IMR-90 (cell line): ENCODE measurements at places on chromosomes 6 and 20. TPM values are rescaled to one million over a fixed set of nuclear protein-coding genes. Genes with fewer than 3 reads are reported as not detected.

DNA sequence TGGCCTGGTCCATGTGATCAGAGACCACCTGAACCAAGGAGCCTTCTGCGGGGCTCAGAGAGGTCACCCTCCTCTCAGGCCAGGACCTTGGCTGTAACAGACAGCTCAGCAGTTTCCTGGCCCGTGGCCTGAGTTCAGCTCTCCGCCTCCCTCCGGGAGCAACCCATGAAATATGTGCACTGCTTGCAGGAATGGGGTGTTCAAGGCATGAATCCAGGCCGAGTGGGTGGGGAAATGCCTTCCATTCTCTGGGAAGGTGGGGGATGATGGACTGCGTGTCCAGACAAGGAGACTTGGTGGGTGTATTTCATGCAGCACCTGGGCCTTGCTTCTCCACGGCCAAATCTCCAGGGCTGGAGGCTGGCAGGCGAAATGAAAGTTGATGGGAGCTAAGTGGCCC lies 46.0 kb downstream of the SIRPA start:
- H3K27me3 ChIP-seq = peaks cover 33% of the 10 kb centered on the region
- peaks cover 15% of the 10 kb centered on the region; the same call in 1 of the 2 replicates for H3K36me3 ChIP-seq
- DNase-seq = peak; percentile 30
- no peak overlapping the region for H3K27ac ChIP-seq

GRCh38 chr6:25472306-25472705 lies 179.7 kb upstream of the SCGN start:
- no peak for DNase-seq
- H3K4me1 ChIP-seq = no peaks in the 10 kb centered on the region
- H3K27ac ChIP-seq = no peak overlapping the region
- no peaks in the 10 kb centered on the region for H3K36me3 ChIP-seq
- no peak overlapping the region for H3K4me3 ChIP-seq

LY6G6D gene
- total RNA-seq = not detected in 2 replicates

- no peak for DNase-seq
- H3K27me3 ChIP-seq = no peaks in the 10 kb centered on the region
- H3K4me1 ChIP-seq = no peaks in the 10 kb centered on the region; the same call in 1 of the 2 replicates
- no peak overlapping the region for H3K27ac ChIP-seq
These were observed 26.2 kb downstream of the NOX3 start for GRCh38 chr6:155429321-155429893.

RBBP8NL gene
- total RNA-seq = not detected in 2 replicates

DNA sequence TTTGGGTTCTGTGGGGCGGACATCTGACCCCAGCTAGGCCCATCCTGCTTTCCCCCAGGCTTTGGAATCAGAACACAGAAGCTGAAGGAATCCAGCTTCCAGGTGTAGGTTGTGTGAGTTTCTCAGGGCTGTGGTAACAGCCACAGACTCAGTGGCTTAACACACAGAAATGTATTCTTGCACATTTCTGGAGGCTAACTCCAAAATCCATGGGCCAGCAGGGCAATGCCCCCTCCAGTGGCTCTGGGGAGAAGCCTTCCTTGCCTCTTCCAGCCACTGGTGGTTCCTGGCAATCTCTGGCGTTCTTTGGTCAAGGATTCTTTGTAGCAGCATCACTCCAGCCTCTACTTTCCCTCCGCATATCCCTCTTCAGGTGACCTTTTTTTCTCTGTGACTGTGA lies 1.3 kb upstream of the EMILIN3 start:
- peaks cover 68% of the 10 kb centered on the region for H3K27me3 ChIP-seq
- no peak overlapping the region for H3K4me3 ChIP-seq
- H3K4me1 ChIP-seq = no peaks in the 10 kb centered on the region
- no peak for DNase-seq
- no peak overlapping the region for H3K27ac ChIP-seq
- H3K36me3 ChIP-seq = no peaks in the 10 kb centered on the region

PBOV1 gene
- not detected in 2 replicates for total RNA-seq

GRCh38 chr20:33318096-33318429 lies 35.0 kb downstream of the BPIFB1 start:
- no peak overlapping the region for H3K27ac ChIP-seq
- H3K4me1 ChIP-seq = no peaks in the 10 kb centered on the region
- no peaks in the 10 kb centered on the region for H3K36me3 ChIP-seq
- H3K27me3 ChIP-seq = peaks cover 39% of the 10 kb centered on the region
- H3K4me3 ChIP-seq = no peak overlapping the region

GRCh38 chr20:3727401-3728021 lies 5.0 kb upstream of the HSPA12B start:
- peaks cover 58% of the 10 kb centered on the region for H3K27me3 ChIP-seq
- H3K27ac ChIP-seq = no peak overlapping the region

GRCh38 chr6:134787261-134787877 lies 162.5 kb downstream of the ALDH8A1 start:
- no peak overlapping the region for H3K27ac ChIP-seq
- no peaks in the 10 kb centered on the region for H3K36me3 ChIP-seq
- H3K4me1 ChIP-seq = peaks cover 7% of the 10 kb centered on the region
- no peak overlapping the region for H3K4me3 ChIP-seq
- H3K27me3 ChIP-seq = no peaks in the 10 kb centered on the region

DNA sequence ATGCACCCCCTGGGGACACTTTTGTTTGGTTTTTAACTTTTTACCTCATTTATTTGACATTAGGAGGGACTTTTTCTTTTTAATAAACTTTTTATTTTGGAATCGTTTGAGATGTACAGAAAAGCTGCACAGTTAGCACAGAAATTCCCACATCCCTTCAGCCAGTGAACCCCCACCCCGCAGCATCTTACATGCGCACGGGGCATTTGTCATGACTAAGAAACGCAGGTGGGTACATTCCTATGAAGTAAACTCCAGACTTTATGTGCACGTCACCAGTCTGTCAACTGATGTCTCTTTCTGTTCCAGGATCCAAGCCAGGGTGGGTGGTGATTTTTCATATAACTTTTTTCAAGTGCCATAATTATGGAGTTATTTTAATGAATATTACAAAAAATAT lies 4.9 kb upstream of the ZNF831 start:
- no peak overlapping the region for H3K27ac ChIP-seq
- H3K4me3 ChIP-seq = no peak overlapping the region
- no peak for DNase-seq
- no peaks in the 10 kb centered on the region for H3K27me3 ChIP-seq

GRCh38 chr6:134446896-134447295 lies 129.0 kb upstream of the SGK1 start:
- H3K4me3 ChIP-seq = no peak overlapping the region
- peaks cover 10% of the 10 kb centered on the region for H3K4me1 ChIP-seq
- H3K27me3 ChIP-seq = no peaks in the 10 kb centered on the region
- DNase-seq = peak; percentile 43
- no peak overlapping the region; the same call in 1 of the 2 replicates for H3K27ac ChIP-seq

STX11 gene
- total RNA-seq = 0.54 and 0.56 TPM in 2 replicates

DNA sequence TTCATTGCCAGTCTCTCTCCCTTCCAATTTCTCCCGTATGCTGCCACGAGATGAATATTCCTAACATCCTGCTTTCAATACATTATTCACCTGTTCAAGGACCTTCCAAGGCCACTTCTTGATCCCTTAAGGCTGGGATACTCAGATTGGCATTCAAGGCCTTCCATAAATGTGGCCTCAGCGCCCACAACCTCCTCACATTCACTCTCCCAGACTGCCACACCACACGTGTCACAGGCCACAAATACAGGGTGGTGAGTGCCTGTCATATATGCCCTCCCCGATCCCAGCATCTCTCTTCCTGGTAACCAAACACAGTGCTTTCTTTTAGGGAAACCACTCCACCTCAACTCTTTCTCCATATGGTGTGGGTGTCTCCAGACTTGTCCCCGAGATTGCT lies 55.5 kb downstream of the TTI1 start:
- no peak overlapping the region for H3K4me3 ChIP-seq
- H3K36me3 ChIP-seq = peaks cover 1% of the 10 kb centered on the region
- no peaks in the 10 kb centered on the region for H3K4me1 ChIP-seq
- H3K27ac ChIP-seq = no peak overlapping the region

GRCh38 chr6:46505693-46506512 lies 14.7 kb upstream of the RCAN2 start:
- no peak overlapping the region for H3K27ac ChIP-seq
- no peak for DNase-seq
- H3K36me3 ChIP-seq = no peaks in the 10 kb centered on the region
- no peaks in the 10 kb centered on the region for H3K27me3 ChIP-seq
- no peaks in the 10 kb centered on the region for H3K4me1 ChIP-seq

- H3K4me3 ChIP-seq = no peak overlapping the region
- DNase-seq = peak; percentile 85
- H3K27ac ChIP-seq = peak overlapping the region; percentile 54
- no peaks in the 10 kb centered on the region for H3K36me3 ChIP-seq
- H3K4me1 ChIP-seq = peaks cover 19% of the 10 kb centered on the region
These were observed 243.9 kb upstream of the TENT5A start for GRCh38 chr6:81996414-81996813.

DNA sequence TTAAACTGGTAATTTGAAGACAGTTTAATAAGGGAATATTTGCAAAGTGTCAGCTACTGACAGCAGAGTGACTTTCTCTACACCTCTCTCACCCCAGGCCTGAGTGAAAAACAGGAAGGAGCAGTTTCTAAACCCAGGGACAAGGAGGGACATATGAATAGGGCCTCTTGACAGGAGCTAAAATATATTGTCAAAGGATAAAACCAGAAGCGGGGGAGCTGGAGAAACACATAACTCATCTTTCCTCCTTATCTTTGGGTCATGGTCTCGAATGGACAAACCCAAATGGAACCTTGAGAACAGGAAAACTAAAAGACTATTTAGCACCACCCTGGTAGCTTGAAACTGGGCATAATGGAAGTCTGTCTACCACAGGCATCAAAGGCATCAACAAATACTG lies 197.5 kb upstream of the FOXA2 start:
- no peak overlapping the region for H3K4me3 ChIP-seq
- H3K27ac ChIP-seq = no peak overlapping the region
- H3K27me3 ChIP-seq = peaks cover 4% of the 10 kb centered on the region
- H3K36me3 ChIP-seq = no peaks in the 10 kb centered on the region
- no peaks in the 10 kb centered on the region for H3K4me1 ChIP-seq

FHL5 gene
- total RNA-seq = not detected in 2 replicates

DNA sequence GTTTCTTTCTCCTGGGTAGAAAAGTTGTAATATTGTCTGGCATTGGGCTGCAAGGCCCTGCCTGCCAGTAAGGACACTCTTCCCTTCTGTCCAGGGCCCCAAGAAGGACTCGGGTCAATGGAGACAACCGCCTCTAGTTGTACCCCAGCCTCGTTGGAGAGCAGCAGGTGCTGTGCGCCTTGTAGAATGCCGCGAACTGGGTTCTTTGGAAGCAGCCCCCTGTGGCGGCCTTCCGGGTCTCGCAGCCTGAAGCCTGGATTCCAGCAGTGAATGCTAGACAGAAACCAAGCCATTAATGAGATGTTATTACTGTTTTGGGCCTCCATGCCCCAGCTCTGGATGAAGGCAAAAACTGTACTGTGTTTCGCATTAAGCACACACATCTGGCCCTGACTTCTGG lies 37.0 kb downstream of the PLCG1 start:
- DNase-seq = no peak
- peaks cover 62% of the 10 kb centered on the region for H3K36me3 ChIP-seq
- no peaks in the 10 kb centered on the region for H3K27me3 ChIP-seq
- peak overlapping the region; percentile 40; the same call in 1 of the 2 replicates for H3K27ac ChIP-seq

DNA sequence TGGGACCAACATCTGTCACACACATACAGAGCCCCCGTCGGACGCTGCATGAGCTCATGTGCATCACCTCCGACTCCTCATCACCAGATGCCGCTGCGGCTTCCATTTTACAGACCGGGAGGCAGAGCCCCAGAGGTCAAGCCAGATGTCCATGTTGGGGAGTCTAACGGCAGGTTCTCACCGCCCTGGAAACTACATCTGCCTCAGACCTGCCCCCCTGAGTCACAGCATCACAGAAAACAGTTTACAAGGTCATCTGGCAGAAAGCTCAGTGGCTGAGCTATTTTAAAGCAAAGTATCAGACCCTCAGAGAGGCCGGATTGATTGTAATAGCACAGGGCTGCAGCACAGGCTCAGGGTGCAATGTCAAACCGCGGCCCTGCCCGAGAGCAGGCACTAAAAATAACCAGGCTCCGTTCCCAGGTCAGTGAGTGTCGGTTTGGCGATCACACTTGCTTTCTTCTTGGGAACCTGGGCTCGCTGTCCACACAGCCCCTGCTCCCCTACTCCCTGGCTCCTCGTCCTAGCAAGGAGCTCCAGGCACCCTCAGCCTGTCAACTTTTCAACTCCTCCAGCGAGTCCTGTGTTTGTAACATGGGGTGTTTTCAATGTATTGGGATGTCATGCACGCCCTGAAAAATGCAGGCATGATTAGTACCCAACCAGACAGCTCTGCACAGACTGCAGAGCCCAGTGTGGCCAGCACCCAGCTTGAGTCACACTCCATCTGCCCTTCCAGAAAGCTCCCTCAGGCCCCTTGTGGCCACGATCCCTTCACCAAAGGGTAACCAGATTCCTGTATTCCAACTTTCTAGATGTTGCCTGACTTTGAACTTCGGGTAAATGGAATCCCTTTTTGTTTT lies 264.5 kb downstream of the CDH4 start:
- H3K36me3 ChIP-seq = no peaks in the 10 kb centered on the region
- DNase-seq = peak; percentile 35
- no peak overlapping the region for H3K27ac ChIP-seq
- no peaks in the 10 kb centered on the region for H3K27me3 ChIP-seq

DNA sequence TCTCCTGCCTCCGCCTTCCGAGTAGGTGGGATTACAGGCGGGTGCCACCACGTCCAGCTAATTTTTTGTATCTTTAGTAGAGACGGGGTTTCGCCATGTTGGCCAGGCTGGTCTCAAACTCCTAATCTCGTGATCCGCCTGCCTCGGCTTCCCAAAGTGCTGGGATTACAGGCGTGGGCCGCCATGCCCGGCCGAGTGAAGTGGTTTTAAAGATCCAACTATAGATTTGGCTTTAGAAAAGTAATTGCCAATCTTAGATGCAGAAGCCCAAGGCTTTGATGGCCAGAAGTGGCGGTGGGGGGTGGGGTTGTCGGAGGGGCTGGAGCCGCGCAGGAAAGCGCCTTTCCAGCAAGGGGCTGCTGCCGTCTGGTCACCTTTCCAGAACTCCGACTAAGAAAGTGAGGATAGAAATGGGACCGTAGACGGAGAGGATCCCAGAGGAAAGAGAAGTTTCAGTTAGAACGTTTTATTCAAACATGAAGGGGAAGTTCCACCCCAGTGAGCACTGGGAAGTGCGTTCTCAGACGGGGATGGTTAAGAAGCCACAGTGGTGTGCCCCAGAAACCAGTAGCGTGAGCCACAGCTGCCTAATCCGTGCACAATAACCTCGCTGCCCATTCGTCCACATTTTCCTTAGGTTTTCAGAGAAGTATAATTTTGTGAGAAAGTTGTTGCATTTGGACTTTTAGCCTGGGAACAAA lies 69.7 kb downstream of the DLL1 start:
- DNase-seq = no peak
- no peak overlapping the region for H3K4me3 ChIP-seq
- H3K27me3 ChIP-seq = no peaks in the 10 kb centered on the region
- no peaks in the 10 kb centered on the region for H3K4me1 ChIP-seq

DNA sequence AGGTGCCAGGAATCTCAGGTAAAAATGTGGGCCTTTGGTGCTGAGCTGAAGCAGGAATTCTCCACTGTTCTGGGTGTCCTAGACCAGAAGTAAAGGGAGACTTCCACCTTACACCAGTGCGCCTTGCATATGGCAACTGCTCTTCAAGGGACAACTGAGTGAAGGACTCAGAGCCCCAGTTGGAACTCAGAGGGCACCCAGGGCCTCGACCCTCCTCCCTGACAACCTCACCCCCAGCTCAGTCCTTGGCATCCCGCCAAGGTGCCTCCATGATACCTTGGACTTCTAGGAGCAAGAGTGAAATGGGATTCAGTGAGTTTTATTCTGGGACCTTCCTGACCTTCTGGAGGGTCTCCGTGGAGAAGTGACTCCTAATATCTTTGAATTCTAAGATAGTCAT lies 153.7 kb upstream of the PROKR2 start:
- H3K27ac ChIP-seq = no peak overlapping the region
- no peak for DNase-seq
- no peaks in the 10 kb centered on the region for H3K4me1 ChIP-seq
- H3K4me3 ChIP-seq = no peak overlapping the region
- H3K27me3 ChIP-seq = peaks cover 2% of the 10 kb centered on the region; the same call in 1 of the 2 replicates
